ENCODE measurements at places on chromosomes 12 and 14.

DNA sequence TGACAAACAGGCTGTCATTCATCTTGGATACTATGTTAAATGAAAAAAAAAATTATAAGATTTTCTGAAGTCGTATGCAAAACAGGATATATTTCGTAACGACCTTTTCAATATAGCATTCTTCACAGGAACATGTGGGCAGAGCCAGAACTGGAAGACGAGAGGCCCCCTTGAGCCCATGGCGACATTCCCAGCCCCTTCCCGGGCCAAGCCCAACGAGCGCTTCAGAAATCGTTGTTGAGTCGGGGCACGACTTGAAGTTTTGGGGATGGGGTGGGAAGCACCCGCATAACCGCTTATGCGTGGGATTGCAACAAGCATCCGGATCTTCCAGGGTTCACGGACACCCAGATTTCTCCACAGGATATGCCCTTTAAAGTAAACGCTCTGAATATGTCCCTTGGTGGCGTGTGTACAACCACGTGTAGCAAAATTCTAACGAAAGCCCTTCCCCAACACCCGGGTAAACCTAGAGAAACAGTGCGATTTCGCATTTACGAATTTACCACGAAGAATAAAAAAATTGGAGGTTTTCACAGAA, 736 bp downstream of the C14orf39 start:
- DNase-seq: no peak

DNA sequence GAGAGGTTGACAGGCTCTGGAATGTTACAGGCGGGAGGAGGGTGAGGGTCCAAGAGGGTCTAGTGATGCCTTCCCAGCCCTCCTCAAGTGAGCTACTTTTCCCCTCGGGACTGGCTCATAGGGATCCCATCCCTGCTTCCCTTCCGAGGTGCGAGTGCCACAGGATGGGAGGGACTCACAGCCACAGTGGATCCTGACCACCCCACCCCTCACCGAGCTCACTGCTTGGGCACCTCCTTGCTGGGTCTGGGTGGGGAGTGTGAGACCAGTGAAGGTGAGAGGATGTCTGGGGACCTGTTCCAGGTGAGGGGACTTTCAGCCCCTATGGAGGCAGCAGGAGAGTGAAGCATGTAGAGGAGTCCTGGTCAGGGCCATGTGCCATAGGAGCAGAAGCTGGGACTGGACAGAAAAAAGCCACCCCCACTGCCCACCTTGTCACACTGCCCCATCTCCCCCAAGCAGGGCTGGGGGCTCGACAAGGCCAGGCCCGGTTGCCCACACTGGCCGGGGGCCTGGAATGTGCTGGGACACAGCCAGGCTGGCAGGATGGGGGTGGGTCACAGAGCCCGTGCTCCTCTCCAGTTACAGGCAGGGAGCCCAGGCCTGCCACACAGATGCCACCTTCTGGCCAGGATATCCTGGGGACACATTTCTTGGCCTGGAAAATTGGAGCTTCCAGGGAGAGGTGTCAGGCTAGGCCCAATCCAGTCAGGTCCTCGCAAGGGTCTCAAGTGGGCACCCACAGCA, 1.7 kb upstream of the TNS2 start:
- DNase-seq: no peak

DNA sequence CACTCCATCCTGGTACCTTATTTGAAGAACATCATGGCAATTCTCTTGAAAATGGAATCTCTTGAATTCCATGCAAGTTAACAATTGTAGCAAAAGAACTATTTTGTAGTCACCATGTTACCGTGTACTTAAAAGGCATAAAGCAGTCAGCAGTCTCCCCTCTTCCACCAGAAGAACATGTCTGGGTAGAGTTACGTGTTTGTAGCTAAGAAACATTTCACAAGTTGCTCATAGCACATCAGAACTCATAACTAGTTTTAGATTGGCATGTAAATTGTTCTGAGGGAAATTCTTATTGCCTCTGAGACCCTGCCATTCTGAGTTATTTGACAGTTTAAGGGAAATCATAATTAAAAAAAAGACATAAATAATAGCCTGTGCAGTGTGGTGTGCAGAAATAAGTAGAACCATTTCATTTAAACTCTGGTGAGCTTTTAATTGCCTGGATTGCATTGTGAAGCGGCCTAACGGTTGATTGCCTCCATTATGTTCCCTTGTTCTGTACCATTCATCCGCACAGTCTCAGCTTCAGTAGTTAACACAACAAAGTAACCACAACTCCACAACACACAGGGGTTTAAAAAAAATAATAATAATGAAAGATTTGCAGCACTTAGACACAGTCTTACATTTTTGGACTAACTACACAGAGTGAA, 2.6 kb downstream of the LMO3 start:
- no peak for DNase-seq

GRCh38 chr12:48004053-48004941, at the start of gene COL2A1:
Gene COL2A1 (minus strand): TSS chr12:48004476. CDS start chr12:48004321, 155 bp downstream.
- DNase-seq: no peak

GRCh38 chr14:22668417-22668816, 24.3 kb upstream of the OR6J1 start:
- no peak for DNase-seq

GRCh38 chr12:123171967-123172366, 21.1 kb upstream of the PITPNM2 start:
- no peak for DNase-seq

- no peak for DNase-seq
Measured at GRCh38 chr14:95307402-95308041, 12.2 kb downstream of the CLMN start.

DNA sequence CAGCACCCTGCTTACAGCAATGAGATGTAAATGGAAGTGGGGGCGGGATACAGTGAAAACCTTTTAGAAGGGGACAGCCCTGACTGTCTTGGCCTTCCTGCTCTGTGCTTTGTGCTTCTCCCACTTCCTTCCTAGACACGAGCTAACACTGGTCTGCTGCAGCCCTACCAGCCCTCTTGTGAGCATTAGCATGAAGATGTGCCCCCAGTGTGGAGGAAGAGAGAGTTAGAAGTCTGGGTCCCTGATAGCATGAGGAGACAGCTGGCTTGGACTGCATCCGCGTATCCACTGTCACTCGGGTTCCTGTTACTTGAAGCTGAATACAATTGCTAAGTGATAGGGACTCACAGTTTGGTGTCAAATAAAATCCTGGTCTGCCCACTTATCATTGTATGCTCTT, 248.1 kb upstream of the SOX5 start:
- no peak for DNase-seq
